ENCODE measurements at places on chromosomes 7 and 10. TPM values are rescaled to one million over a fixed set of nuclear protein-coding genes. Genes with fewer than 3 reads are reported as not detected.
A peak's percentile ranks its signal among the peaks of the same experiment; 100 is the strongest.

The PDE6C gene
- total RNA-seq = not detected

The TBXAS1 gene
- 1.6 TPM for total RNA-seq

The ADIRF gene
- 0.49 TPM for total RNA-seq

The NACAD gene
- total RNA-seq = 1.0 TPM

The LOXL4 gene
- 3.7 TPM for total RNA-seq

The PON2 gene
- total RNA-seq = 141 TPM

The MMRN2 gene
- total RNA-seq = 0.21 TPM

The CLEC2L gene
- not detected for total RNA-seq

The SNX13 gene
- 41.8 TPM for total RNA-seq

- DNase-seq = no peak
Observed at GRCh38 chr10:22110761-22111160, 107.1 kb downstream of the EBLN1 start.

DNA sequence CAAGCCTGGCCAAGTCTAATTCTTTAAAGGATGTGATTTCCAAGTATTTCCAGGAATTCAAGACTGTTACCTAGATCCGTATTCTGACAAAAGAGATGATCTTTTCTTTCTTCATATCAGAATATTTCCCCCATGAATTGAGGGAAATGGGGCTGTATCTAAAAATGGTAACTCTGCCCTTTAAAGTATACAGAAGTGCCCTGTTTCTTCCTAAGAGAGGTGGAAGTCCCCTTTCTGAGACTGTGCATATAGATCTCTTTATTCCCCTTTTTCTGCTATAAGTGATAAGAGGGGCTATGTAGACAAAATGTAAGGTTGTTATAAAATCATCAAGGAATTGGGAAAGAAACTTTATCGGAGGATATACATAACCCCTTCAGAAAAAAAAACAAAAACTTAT is 287.1 kb upstream of the KAT6B start:
- DNase-seq = no peak

GRCh38 chr7:17557251-17557671 is 258.8 kb downstream of the AHR start:
- no peak for DNase-seq

GRCh38 chr7:123555484-123555883 is 2.1 kb downstream of the NDUFA5 start:
- no peak for DNase-seq

- peak; percentile 21 for DNase-seq
Observed at GRCh38 chr10:73017955-73018480, 63.4 kb upstream of the PLA2G12B start.

DNA sequence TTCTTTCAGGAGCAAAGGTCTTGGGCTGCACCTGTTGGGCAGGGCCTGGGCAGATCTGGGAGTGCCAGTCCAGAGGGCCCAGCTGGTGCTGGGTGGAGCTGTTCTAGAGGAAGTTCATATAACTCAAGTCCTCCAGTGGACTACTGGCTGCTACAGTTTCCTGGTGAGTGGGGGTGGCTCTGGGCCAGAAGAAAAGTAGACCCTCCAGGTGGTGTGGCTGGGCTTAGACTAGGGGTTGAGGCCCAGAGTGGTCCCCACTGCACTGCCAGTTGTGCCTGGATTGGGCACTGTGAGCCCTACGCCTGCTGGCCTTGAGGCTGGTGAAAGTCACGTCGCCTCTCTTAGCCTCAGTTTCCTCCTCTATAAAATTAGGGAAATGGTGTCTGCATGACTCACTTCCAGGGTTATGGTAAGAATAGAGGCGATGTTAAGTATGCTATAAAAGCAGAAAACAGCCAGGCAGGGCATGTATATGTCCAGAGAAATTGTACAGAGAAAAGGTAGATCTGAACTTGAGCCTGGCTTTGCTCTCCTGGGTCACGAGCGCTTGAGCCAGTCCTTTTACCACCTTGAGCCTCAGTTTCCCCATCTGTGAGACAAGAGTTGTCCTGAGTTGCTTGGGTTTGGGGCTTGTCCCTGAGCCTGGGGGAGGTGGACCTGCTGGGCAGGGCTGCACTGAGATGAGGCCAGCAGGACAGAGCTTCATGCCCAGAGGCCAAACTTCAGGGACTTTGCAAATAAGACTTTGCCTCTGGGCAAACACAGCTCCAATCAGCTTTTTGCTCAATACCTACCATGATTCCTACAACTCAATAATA is 3.8 kb upstream of the CLDN3 start:
- DNase-seq = no peak

- DNase-seq = no peak
Observed at GRCh38 chr10:30233186-30233959, 115.7 kb downstream of the MTPAP start.

GRCh38 chr10:90912174-90912573 is 8.7 kb downstream of the ANKRD1 start:
- DNase-seq = no peak

GRCh38 chr7:55022002-55022985 is 3.5 kb downstream of the EGFR start:
- DNase-seq = no peak

DNA sequence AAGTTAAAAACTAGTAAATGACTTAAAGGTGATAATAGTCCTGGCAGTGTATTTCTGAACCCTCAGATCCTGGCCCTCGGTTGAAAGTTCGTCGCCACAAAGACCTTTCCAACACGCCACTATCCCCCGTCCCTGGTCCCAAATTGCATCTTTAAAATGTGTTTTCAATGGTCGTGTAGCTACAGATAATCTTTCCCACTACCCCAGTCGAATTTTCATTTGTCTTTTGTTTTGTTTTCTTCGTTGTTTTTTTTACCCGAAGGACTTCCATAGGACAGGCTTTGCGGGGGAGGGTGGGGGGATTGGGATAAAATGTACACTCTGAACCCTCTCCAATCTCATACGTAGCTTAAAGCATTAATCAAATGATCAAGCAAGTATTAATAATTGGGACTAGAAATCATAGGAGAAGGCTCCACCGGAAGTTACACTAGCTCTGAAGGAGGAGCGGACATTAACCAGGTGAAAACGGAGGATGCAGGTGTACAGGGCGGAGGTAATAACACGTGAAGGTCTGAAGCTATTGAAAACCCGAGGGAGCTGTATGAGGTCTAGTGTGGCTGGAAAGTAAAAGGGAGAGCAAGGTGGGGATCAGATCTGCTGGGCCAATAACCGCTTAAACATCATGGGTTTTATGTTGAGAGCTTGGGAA is 32.8 kb upstream of the PHF14 start:
- DNase-seq = no peak

DNA sequence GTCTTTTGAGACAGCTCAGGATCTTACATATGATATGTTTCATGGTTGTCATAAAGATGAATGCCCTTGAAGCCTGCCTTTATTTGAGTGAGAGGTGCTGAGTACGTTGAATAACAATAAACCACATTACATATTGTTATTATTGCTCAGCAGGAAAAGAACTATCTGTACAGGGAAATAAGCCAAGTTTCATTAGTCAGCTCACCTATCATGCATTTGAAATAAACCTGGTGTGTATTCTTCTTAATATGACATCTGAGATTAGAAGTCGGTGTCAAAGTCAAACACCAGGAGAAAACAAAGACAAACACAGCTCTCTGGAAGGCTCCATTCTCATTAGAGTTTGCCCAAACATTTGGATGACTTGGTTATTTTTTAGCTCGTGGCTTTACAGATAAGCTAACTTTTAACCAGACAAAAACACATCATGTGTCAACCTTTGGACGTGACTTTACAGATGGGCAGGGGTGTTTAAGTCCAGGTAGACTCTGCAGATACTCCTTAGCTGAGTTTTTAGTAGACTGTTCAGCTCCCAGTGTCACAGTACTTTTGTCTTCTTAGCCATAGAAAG is 71.2 kb upstream of the AOAH start:
- peak; percentile 44 for DNase-seq

GRCh38 chr7:25597946-25598345 is 369.7 kb upstream of the NPVF start:
- DNase-seq = no peak

GRCh38 chr10:82660986-82661385 is 786.0 kb downstream of the NRG3 start:
- no peak for DNase-seq

GRCh38 chr10:46287846-46288477 is 1.2 kb downstream of the ANTXRL start:
- DNase-seq = peak; percentile 31

DNA sequence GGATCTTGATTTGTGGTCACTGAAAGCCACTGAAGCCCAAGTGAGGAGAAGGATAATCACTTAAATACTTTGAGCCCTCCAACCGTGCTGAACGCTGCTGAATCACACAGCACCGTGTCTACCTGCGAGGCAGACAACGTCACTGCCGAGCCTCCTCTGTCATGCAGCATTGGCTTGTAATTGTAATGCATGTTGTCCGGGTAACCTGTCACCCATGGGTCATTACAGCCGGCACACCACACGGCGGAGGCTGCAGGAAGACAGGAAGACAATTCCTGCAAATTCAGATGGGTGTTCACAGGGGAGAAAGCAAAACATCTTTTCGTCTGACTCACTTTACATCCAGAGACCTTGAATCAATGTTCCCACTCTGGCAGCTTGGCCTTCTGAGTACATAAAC is 546.1 kb upstream of the FOXK1 start:
- DNase-seq = no peak

DNA sequence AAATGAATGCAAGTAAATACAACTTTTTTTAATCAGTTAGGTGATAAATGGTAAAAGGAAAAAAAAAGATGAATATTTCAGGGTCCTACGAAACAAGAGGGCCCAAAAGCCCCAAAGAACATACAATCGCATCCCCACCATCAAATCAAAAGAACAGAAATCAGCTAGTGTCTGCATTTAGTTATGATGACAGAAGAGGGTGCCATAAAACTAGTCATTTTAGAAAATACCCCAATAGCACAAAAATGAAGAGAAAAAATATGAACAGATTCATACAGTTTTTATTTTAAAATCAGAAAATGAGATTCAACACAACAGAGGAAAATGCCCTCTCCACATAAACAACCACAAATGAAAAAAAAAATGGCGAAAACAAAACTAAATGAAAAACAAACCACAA is 905.5 kb downstream of the REEP3 start:
- DNase-seq = no peak

- DNase-seq = peak; percentile 24
Observed at GRCh38 chr10:71089162-71089561, 123.2 kb upstream of the UNC5B start.

GRCh38 chr10:88546497-88546896 is 36.6 kb downstream of the RNLS start:
- DNase-seq = no peak

- DNase-seq = peak; percentile 32
Observed at GRCh38 chr7:1512781-1513656, 8.8 kb upstream of the INTS1 start.

DNA sequence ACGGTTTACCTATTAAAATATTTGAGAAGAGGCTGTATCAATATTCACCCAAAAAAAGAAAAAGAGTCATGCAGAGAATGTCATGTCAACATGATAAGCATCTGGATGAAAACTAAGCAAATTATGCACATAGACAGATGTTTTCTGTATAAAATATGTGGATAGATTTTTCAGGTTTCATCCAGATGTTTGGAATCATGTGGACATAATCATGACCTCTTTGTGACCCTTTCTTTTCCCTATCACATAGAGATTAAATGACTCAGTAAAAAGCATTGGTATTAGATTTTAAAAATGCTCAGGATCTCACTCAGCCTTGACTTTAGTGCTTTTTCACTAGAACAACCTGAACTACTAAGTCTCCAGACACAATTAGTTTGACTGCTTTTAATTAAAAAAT is 90.0 kb downstream of the FOXP2 start:
- no peak for DNase-seq

GRCh38 chr7:87886875-87887274 is 10.6 kb downstream of the DBF4 start:
- no peak for DNase-seq

DNA sequence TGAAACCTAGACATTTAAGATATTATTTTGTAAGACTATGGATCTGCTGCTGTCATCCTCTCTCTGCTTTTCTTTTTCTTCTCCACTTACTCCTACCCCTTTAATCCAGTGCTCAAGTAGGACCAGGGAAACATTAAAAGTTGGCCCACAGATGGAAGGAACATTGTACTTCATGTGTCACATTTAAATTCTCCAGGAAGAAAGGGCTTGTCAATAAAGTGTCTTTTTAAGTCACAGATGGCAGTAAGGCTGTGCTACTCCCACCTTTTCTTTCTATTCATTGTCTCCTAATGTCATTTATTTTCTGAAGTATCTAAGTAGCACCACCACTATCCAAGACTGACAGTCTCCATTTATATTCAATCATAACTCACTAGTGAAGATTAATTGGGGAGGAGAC is 737.7 kb upstream of the C7orf33 start:
- no peak for DNase-seq
